Brain microvascular endothelial cell (primary cell): ENCODE measurements at places on chromosomes 1 and 21.

GRCh38 chr1:227316456-227316855 lies 1.8 kb downstream of the CDC42BPA start:
- no peak for DNase-seq

DNA sequence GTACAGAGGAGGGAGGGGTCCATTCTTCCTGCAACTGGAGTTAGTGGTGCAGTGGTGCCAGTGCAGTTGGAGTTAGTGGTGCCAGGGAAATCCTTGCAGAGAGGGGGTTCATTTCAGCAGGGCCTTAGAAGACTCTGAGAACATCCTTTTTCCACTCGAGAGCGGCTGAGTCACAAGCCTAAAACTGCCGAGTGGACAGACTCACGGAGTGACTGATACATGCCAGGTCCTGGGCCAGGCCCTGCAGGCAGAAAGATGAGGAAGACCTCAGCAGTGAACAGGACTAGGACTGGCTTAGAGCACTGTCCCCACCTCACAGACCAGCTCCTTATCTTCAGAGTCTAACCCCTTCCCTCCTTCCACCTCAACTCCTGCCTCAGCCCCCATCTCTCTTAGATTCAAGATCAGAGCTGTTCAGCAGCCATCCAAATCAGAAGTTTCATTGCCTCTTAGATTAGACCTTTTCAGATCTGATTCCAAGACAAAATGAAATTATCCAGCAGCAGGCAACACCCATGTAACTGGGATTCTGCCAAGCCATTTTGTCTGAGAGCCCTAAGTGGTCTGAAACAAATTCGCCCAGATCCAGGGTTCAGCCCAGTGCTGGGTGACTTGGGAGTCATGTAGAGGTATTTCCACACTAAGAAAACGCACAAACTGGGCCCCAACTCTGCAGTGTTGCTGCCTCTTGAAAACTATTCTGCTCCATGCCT lies 12.7 kb upstream of the IKBKE start:
- no peak for DNase-seq

GRCh38 chr1:245466261-245466660 lies 311.5 kb downstream of the KIF26B start:
- DNase-seq, result no peak

DNA sequence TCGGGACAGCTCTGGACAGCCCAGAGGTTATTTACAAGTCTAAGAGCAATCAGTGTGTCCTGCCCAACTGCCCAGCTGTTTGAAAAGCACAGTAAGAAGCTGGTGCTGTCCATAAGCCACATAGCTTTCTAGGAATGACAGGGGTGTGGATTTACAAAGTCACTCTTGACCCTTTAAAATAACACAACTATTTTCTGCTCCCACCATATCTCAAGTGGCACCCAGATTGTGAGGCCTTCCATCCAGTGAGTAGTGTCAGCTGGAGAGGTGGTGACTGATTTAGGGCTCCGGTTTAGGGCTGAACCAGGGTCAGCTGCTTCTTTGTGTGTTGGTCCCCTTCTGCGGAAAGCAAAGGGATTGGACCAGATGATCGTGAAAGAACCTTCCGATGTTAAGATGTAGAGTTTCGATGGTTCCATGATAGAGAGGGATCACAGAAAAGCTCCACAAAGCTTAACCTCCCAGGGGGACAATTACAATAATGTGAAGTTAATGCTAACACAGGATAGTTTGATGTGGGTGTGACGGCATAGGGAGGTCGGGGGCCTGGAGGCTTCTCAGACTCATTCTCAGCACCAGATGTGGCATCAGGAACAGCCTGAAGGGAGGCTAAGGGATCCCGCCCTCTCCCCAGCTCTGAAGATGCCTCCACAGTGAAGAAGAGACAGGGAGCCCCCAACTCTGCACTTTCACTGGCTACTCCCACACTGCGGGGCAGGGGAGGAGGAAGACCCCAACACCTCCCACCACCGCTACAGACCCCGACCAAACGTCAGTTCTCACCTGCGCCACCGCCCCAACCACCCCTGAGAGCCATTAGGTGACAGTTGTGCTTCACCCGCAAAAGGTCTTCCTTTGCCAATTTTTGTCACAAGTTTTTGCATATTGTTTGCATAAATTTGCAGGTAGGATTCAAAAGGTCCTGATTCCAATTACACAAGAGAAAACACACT lies 40.6 kb downstream of the LRRC3 start:
- DNase-seq, result no peak

DNA sequence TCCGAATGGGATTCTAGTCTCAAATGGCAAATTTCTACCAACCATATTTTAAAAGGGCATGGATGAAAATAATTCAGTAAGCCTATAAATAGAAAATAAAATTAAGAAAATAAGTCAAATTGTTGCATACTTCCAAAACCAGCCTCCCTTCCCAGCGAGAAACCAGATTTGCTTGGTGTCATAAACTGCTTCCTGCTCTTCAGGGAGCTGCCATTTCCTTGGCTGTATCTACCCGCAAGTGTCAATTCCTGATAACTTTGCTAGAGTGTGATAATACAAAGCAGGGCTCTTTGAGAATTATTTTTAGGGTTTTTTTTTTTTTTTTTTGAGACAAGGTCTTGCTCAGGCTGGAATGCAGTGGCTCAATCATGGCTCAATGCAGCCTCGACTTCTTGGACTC lies 62.3 kb downstream of the S1PR1 start:
- no peak for DNase-seq

GRCh38 chr1:13956393-13956792 lies 256.4 kb downstream of the PRDM2 start:
- DNase-seq, result no peak

GRCh38 chr1:151313501-151313900 lies 13.7 kb downstream of the PI4KB start:
- DNase-seq, result no peak

DNA sequence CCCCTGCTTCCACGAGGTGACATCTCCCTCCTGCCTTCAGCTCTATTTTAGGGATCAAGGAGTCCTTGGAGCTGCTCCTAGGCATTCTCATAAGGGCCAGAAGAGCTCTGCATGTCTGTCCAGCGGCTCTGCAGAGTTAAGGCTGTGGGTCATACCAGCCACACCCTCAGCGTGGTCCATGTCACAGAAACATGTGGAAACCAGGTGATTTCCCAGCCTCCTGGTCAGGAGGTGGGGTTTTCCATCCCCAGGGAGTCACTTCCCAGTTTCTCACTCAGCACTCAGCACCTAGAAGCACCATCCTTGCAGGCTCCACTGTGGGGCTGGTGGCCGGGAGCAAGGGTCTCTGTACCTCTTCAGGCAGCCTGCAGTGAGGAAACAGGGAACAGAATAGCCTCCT lies 1.4 kb upstream of the TNFRSF1B start:
- no peak for DNase-seq

GRCh38 chr1:27816921-27817630 lies 13.5 kb upstream of the PPP1R8 start:
- peak; percentile 77 for DNase-seq

DNA sequence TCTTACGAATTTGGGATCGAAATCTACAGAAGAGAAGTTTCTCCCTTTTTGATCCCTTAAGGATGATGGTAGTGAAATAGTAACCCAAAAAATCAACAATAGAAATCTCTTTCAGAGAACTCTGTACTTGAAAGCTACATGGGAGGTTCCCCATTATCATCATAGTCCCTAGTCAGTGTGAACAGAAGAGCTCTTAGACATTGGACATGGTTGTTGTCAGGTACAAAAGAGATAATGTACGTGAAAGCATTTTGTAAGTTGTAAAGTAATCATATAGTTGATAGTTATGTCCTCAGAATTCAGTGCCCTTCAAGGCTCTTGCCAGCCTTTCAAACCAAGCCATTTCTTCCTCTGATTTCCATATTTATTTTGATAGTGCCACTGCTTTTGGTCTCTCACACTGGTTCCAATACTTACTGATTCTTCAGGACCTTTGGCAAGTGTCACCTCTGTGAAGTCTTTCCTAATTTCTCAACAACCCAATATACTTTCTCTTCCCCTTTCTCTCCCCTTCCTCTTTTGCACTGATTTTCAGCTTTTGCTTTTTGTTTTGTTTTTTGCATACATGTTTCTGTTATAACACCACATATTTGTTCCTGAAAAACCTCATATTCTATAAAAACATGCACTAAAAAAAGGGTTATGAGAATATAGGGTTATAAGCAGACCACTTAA lies 22.4 kb downstream of the VPS45 start:
- DNase-seq, result no peak

DNA sequence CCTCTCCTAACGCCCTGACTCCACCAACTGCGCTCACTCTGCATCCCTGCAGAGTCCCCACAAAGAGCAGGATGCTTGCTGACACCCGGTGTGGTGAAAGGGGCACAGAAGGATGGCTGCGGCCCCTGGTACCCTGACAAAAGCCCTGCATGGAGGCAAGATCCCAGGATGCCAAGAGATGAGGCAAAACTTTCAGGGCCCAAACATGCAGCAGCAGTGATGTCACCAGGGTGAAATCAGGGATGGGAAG lies 36.6 kb downstream of the SLC9A1 start:
- DNase-seq, result no peak

- DNase-seq, result no peak
Observed at GRCh38 chr1:22552021-22552420, 11.3 kb upstream of the EPHA8 start.

- DNase-seq, result no peak
Observed at GRCh38 chr1:186618401-186619170, 61.6 kb downstream of the PTGS2 start.

- no peak for DNase-seq
Observed at GRCh38 chr1:200118779-200119505, 91.4 kb downstream of the NR5A2 start.

DNA sequence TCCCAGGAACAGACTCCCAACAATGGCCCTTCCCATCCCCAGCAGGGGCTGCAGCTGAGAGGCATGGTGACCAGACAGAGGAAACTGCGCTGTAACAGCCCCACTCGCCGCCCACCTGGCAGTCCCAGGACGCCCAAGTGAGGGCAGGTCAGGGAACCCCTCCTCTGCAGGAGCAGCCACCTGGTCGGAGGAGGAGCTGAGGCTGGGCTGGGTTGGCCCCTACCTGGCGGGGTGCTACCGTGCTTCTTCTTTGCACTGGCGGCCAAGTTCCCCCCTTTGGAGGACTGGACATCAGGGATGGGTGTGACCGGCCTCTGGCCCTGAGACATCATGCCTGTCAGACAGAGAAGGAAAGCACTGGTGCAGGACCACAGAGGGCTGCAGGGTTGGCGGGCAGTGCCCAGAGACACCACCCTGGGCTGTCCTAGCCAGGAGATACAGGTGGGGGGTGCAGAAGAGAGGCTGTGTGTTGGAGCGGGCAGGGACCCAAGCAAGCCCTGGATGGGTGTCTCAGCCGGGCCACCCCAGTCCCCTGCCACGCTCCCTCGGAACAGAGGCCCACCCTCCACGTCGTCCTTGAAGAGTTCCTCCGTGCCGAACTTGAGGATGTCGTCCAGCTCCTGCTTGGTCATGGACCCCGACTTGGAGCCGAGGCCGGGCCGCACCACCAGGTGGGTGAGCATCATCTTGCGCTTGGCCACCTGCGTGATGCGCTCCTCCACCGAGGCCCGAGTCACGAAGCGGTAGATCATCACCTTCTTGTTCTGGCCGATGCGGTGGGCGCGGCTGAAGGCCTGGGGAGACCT lies 51.6 kb downstream of the CHD5 start:
- no peak for DNase-seq

DNA sequence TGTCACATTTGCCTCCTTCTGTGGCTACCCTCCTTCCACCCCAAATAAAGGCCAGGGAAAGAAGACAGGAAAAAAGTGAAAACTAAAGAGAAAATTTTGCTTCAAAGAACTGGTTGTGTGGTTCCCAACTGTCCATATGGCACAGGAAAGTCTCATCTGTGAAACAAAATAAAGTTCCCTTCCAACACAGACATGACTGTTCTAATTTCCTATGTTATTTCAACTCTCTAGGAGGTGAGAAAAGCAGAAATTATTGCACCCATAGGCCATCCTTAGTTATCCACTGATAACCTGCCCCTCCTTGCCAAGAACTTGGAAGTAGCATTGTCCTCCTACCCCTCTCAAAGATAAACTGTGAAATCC lies 8.1 kb upstream of the RAB29 start:
- no peak for DNase-seq

DNA sequence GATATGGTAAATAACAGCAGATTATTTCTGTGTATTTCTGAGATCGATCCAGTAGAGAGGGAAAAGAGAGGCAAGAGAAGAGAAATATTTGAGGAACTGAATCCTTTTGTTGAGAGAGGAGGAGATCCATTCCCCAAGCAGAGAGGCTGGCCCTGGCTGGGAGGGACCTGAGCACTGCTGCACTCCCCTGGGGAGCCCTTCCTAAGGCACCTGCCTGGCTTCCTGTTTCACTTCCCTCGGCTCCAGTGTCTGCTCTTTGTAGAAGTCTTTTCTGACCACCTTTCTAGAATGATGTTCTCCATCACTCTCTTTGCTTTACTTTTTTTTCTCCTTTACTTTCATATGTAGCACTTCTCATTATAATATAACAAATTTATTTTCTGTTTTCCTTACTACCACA lies 42.3 kb upstream of the SLC6A9 start:
- DNase-seq, result no peak

- no peak for DNase-seq
Observed at GRCh38 chr1:58927041-58927721, 143.3 kb upstream of the JUN start.

DNA sequence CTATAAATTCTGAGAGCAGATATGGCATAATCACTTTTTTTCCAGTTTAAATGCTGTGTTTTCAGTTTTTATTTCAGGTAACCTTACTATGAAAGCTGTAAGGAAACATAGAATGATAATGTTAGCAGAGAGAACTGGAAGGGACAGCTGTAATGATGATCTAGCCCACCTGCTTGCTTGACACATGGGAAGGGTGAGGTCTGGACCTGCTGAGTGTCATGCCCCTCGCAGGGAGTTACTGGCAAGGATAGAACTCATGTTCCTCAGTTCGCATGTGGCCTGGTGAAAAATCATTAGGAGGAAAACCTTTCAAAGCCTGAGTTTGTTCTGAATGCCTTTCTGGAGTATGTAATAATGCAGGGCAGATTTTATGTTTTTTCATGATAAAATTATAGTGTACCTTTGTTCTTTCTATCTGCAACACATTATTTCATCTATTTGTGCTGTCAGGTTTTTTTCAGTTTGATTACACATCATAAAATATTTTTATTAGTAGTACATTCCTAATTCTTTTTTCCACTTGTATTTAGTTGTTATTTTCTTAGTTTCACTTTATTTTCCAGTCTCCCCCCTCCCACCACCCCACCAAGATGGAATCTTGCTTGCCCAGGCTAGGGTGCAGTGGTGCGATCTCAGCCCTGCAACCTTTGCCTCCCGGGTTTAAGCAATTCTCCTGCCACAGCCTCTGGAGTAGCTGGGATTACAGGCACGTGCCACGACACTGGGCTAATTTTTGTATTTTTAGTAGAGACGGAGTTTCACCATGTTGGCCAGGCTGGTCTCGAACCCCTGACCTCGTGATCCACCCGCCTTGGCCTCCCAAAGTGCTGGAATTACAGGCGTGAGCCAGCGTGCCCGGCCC lies 8.0 kb downstream of the DDI2 start:
- DNase-seq, result no peak

- no peak for DNase-seq
Observed at GRCh38 chr1:25020851-25021590, 90.9 kb upstream of the RUNX3 start.
